ENCODE measurements at places on chromosomes 12 and 14.

DNA sequence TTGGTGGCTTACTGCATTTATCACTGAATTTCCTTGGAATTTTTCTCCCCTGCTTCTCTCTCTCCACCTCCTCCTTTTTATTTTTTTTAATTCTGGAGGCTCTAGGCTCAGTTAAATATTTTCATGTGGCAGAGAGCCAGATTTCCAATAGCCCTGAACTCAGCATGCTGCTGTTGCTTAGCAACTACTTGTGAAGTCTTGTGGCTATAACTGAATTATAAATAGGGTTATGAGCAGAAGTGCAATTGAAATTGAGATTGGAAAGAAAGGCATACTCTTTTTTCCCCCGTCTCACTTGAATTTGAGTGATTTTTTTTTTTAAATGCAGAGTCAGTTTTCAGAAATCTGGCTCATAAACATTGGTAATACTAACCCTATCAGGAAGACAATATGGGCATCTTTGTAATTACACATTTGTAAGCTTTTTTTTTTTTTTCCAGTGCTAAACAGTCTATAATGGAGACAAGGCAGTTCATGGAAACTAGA lies 38.3 kb downstream of the ATF7IP start:
- peak; percentile 67 for DNase-seq

GRCh38 chr14:26820138-26820537 lies 222.3 kb upstream of the NOVA1 start:
- peak; percentile 29 for DNase-seq

GRCh38 chr14:24394275-24394674 lies 4.5 kb upstream of the NYNRIN start:
- DNase-seq, result no peak

GRCh38 chr12:116370886-116371580 lies 93.5 kb upstream of the MED13L start:
- peak; percentile 54 for DNase-seq

DNA sequence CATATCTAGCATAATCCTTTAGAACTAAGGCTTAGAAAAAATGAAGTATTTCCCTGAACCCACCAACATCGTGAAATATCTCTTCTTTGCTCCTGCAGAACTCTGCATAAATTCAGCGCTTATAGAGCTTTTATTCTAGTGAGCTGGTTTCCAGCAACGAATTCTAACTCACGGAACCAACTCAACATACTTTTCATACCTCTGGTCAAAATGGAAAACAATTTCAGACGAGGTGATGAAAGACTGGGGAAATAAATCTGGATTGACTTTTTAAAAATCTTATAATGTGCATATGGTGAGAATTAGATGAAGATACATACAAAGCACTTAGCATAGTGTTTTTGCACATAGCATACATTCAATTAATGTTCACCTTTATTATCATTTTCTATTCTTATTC lies 62.6 kb upstream of the BBS10 start:
- DNase-seq, result no peak

GRCh38 chr14:100350276-100350926 lies 27.3 kb downstream of the SLC25A47 start:
- DNase-seq, result no peak

GRCh38 chr12:1174659-1175058 lies 183.6 kb downstream of the ERC1 start:
- DNase-seq, result no peak

- peak; percentile 28 for DNase-seq
Measured at GRCh38 chr12:46267825-46268582, 839 bp downstream of the SLC38A1 start.

DNA sequence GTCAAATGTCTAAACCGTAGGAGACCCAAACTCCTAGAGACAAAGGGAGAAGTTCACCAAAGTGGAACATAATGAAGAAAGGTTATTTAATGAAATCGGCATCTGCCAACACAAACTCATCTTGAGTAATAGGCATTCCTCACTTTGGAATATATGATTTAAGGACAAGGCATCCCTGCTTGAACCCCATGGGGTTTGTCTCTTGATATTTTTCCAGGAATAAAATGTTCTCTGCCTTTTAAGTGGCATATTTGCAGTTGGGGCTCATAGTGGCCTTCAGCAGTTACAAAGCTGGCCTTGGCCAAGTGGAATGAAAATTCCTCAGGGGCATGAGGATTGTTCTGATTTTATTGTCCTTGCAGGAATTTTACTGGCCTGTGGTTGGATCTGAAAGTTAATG lies 7.1 kb downstream of the POP5 start:
- DNase-seq, result no peak

- DNase-seq, result no peak
Measured at GRCh38 chr14:23028799-23029198, 5.9 kb downstream of the PSMB5 start.

- DNase-seq, result peak; percentile 46
Measured at GRCh38 chr12:49609875-49610154, 4.4 kb upstream of the FAM186B start.

GRCh38 chr12:95554532-95555071 lies 3.3 kb upstream of the USP44 start:
- no peak for DNase-seq

DNA sequence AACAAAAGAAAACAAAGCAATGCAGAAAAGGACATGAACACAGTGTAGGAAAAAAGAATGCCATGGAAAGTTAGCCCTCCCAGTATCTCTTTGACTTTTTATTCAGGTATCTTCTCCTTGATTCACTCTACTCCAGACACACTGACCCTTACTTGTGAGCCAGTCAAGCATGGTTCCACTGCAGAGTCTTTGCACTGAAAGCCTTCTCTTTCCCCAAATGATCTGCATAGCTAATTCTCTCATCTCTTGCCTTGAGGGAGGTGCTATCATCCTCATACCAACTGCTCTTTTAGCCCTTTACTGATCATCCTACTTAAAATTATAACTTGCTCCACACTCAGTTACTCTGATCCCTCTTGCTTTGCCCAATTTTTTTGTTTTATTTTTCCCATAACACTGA lies 101.2 kb upstream of the SLC16A7 start:
- DNase-seq, result no peak

- DNase-seq, result peak; percentile 31
Measured at GRCh38 chr14:73460691-73461127, 2.4 kb upstream of the NUMB start.

DNA sequence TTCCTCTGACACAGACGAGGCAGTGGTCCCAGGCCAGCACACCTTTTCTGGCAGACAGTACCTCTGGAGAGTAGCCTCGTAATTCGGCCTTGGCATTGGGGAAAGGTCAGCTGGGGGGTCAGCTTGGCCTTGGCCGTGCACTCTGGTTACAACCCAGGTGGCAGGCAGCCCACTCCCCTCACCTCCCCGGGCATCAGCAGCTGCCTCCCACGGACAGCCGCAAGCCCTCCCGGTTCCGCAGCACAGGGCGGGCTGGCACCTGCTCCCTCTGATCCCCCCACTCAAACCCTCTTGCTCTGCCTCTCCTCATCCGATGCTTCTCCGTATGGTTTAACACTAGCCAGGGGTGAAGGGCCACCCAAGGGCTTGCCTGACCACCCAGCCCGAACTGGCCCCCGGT lies 50.6 kb downstream of the TEAD4 start:
- DNase-seq, result no peak

DNA sequence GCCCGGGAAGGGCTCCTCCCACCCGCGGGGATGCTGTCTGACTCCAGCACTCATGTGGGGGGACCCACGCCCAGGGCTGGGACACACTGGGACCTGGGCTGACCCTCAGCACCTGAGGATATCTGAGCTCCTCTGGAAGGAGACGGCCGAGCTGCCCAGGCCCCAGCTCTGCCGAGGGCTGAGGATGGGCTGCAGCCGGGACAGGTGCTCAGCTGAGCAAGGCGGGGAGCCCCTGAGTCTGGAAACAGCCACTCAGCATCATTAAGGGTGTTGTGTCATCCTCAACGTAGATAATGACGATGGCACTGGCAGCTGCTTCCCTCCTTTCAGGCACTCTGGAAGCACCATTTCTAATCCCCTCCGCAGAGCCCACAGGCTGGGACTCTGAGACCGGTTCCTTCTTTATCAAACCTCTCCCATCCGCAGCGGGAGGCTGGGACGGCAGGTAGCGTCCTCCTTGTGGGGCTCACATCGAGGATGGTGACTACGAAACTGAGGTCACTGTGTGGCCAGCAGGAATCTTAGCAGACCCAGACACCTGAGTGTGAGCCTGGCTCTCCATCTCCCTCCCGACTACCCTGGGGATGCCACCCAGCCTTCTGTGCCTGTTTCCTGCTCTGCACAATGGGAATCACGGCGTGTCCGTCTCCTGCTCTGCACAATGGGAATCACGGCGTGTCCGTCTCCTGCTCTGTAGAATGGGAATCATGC lies 26.7 kb upstream of the SFSWAP start:
- no peak for DNase-seq

GRCh38 chr12:120399531-120399930 lies 30.6 kb upstream of the MSI1 start:
- peak; percentile 59 for DNase-seq

All from foreskin fibroblast (primary cell).